ENCODE measurements at places on chromosomes 1 and 21. TPM values are rescaled to one million over a fixed set of nuclear protein-coding genes. Genes with fewer than 3 reads are reported as not detected.

LRRC3 gene
- total RNA-seq = 8.3 TPM

IL12RB2 gene
- total RNA-seq = 3.5 TPM

TMIGD3 gene
- 20.0 TPM for total RNA-seq

CFHR5 gene
- total RNA-seq = not detected

CDC20 gene
- 0.35 TPM for total RNA-seq

AGMAT gene
- not detected for total RNA-seq

C1orf87 gene
- 1.5 TPM for total RNA-seq

TNFAIP8L2 gene
- 3.9 TPM for total RNA-seq

AK2 gene
- 106 TPM for total RNA-seq

BEST4 gene
- total RNA-seq = 4.1 TPM

LIN28A gene
- total RNA-seq = not detected

PTGFR gene
- 8.7 TPM for total RNA-seq

EPHA10 gene
- total RNA-seq = not detected

CLEC20A gene
- total RNA-seq = not detected

NES gene
- total RNA-seq = 30.9 TPM

DENND2C gene
- total RNA-seq = 6.0 TPM

RGS13 gene
- 0.56 TPM for total RNA-seq

PLEKHA6 gene
- 6.9 TPM for total RNA-seq

SPRR1A gene
- total RNA-seq = not detected

KRTAP13-2 gene
- total RNA-seq = not detected

MFAP2 gene
- 62.2 TPM for total RNA-seq

GPR3 gene
- total RNA-seq = not detected

FAM3B gene
- 1.5 TPM for total RNA-seq

TCEA3 gene
- total RNA-seq = 22.2 TPM

OR2T33 gene
- total RNA-seq = not detected

MCOLN2 gene
- total RNA-seq = 1.2 TPM

SPATA46 gene
- total RNA-seq = not detected

CAMSAP2 gene
- 46.4 TPM for total RNA-seq

UMODL1 gene
- total RNA-seq = 0.14 TPM

ARHGEF16 gene
- 2.4 TPM for total RNA-seq

S100A13 gene
- total RNA-seq = 64.2 TPM

MROH9 gene
- not detected for total RNA-seq

GJA8 gene
- total RNA-seq = not detected

PGBD5 gene
- total RNA-seq = 0.63 TPM

C1orf53 gene
- total RNA-seq = not detected

PCP4L1 gene
- 1.8 TPM for total RNA-seq

NVL gene
- 11.6 TPM for total RNA-seq

SLC45A1 gene
- 6.0 TPM for total RNA-seq

SIKE1 gene
- total RNA-seq = 43.2 TPM

LINGO4 gene
- not detected for total RNA-seq

OPTC gene
- total RNA-seq = not detected

RCSD1 gene
- total RNA-seq = 11.9 TPM

NOS1AP gene
- 6.3 TPM for total RNA-seq

ANGPTL3 gene
- total RNA-seq = not detected

SPRR3 gene
- not detected for total RNA-seq
